CD14-positive monocyte (primary cell): ENCODE measurements at places on chromosomes 2 and 18.

GRCh38 chr2:239523954-239524330 lies 123.1 kb upstream of the HDAC4 start:
- DNase-seq = peak; percentile 32

- no peak for DNase-seq
Observed at GRCh38 chr2:50401772-50402653, 629.9 kb downstream of the NRXN1 start.

- no peak for DNase-seq
Observed at GRCh38 chr2:237322564-237322963, 91.4 kb downstream of the COL6A3 start.

GRCh38 chr18:3912705-3913104 lies 462.7 kb downstream of the TGIF1 start:
- no peak for DNase-seq

DNA sequence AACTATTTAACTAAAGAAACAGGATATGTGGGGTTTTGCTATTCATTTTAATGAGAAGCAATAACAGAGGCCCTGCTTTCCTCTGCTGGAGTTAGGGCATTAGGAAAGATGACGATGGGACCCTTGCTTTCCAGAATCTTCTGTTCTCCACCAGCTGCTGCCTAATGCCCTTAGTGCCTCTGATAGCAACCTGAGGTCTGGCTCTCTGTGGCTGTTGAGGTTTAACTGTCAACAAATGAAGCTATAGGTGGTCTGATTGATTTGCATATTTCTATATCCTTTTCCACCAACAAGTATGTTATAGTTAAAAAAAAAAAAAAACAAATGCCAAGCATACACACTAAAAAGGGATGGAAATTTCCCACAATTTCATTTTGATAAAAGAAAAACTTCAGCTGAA lies 115.1 kb upstream of the NCK2 start:
- DNase-seq = no peak

DNA sequence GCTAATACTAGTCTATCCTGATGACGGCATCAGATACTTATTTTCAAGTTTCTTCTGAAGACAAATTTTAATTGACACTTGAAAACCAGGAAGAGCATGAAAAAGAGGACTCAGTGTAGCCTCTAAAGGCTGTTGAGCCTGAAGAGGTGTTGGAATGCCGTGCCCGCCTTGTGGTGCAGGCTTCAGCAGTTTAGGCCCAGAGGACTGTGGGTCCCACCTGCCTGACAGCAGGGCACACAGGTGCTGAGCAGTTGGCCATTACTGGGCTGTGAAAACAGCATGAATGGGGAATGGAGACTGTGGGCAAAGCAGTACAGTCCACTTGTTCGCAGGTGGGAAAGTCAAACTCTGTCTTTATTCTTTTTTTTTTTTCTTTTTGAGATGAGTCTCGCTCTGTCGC lies 49.8 kb upstream of the THOC1 start:
- no peak for DNase-seq

DNA sequence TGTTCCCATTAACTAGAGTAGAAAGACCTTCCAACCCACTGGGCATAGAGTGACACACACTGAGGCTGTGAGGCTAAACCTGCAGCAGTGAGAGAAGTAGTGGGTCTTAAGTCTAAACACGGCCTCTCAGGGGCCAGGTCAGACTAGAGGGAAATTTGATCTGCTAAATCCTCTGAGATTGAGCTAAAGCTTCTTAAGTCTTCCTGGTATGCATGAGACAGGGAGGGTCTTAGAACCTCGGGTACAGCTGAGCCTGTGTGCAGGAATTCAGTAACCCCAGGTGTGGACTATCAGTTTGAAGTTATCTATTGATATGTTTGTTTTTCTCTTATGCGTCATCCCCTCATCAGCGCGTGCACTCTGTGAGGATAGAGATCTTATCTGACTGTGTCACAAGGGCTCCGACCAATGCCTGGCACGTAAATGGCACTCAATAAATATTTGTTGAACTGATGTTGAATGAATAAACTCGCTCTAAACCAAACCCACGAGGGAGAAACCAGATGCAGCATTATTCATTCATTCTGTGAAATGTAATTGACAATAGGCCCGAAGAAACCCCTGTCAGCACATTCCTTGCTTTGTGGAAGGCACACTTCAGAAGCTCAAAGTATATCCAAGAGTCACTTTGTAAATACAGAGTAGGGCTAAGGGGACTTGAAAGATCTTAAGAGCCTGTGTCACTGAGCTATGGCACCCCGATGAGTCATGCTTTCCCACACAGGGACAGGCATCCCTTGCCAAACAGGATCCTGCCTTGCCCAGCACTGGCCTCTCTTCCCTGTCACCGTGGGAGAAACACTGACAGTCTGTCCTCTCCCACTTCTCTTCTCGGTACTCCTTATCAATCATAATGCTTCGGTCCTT lies 21.7 kb upstream of the RAB10 start:
- peak; percentile 79 for DNase-seq

GRCh38 chr18:12076424-12077140 lies 17.1 kb upstream of the ANKRD62 start:
- DNase-seq = no peak

DNA sequence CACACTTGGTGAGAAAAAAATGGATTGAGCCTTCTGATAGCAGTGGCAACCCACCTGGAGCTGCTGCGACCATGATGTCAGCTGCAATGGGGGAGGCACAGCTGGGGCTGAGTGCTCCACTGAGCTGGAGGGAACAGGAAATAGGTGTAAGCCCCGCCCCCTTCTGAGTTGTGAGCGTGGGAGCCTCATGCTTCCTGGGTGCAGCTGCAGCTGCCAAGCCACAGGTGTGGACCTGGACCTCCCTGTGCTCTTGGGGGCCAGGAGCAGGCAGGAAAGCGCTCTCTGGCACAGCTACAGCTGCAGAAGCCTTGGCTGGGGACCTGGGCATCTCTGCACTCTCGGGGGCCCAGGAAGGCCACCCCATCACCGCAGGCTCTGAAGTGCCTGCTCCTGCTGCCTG lies 970.6 kb downstream of the DCDC2C start:
- DNase-seq = no peak

GRCh38 chr2:106614511-106615291 lies 127.5 kb downstream of the CD8B2 start:
- no peak for DNase-seq

DNA sequence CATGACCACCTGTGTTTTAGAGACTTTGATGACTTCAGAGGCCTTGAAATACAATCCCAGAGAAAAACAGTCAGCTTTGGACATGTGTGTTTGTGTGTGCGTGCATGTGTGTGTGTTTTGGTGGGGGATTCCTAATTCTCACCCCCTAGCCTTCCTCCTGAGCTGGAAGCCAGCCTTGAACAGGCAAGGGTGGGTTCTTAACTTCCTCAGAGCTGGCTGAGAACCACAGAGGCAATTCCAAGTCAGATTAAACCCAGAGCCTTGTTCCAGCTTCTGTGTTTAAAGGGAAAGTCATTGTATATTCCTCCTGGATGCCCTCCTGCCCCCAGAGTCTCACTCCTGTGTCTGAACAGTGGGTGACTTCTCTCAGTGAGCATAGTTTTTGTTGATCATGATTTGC lies 45.2 kb upstream of the MGAT4A start:
- no peak for DNase-seq

DNA sequence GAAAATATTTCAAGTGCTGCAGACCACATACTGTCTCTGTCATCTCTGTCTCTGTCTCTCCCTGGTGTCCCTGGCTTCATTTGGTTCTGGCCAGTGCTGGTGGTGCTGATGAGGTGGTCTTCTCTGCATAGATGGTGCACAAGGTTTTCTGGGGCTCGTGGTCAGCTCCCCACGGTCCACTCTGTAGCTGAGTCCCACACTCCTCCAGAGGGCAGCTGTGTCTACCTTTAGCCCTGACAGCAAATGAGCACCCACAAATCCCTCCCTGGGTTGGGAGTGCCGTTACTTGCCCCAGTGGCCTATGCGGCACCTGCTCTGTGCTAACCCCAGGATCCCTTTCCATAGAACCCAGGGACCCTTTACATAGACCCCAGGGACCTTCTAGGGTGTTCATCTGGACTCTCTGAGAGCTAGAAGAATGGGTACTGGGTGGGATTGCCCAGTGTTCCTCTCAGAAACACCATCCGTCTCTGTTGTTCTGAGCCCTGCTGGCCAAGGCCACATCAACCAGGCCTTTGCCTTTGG lies 129.3 kb downstream of the CAPN13 start:
- DNase-seq = no peak
